ENCODE measurements at places on chromosomes 13 and 19.

- H3K4me1 ChIP-seq, result no peaks in the 10 kb centered on the region
- DNase-seq, result no peak
- no peaks in the 10 kb centered on the region for H3K27me3 ChIP-seq
- H3K36me3 ChIP-seq, result peaks cover 35% of the 10 kb centered on the region
- H3K4me3 ChIP-seq, result peak overlapping the region; percentile 57
- peak overlapping the region; percentile 79 for H3K27ac ChIP-seq
Observed at GRCh38 chr19:14405758-14406644, 13.1 kb downstream of the DDX39A start.

GRCh38 chr19:7832009-7832408 lies 2.0 kb downstream of the EVI5L start:
- no peak overlapping the region for H3K4me3 ChIP-seq
- DNase-seq, result no peak
- no peaks in the 10 kb centered on the region for H3K27me3 ChIP-seq

- no peaks in the 10 kb centered on the region for H3K36me3 ChIP-seq
- no peak for DNase-seq
- H3K4me1 ChIP-seq, result peaks cover 77% of the 10 kb centered on the region
- peak overlapping the region; percentile 81 for H3K4me3 ChIP-seq
- no peaks in the 10 kb centered on the region for H3K27me3 ChIP-seq
- H3K27ac ChIP-seq, result peak overlapping the region; percentile 88
Observed at GRCh38 chr19:3096902-3097326, 2.8 kb downstream of the GNA11 start.

GRCh38 chr13:47455626-47456025 lies 545.4 kb downstream of the SUCLA2 start:
- H3K27me3 ChIP-seq, result no peaks in the 10 kb centered on the region
- H3K27ac ChIP-seq, result no peak overlapping the region
- peaks cover 8% of the 10 kb centered on the region for H3K4me1 ChIP-seq
- no peak overlapping the region for H3K4me3 ChIP-seq
- DNase-seq, result no peak

GRCh38 chr13:77528834-77529500 lies 6.5 kb upstream of the SCEL start:
- no peak overlapping the region for H3K27ac ChIP-seq
- no peaks in the 10 kb centered on the region for H3K4me1 ChIP-seq
- no peaks in the 10 kb centered on the region for H3K36me3 ChIP-seq
- H3K27me3 ChIP-seq, result no peaks in the 10 kb centered on the region

DNA sequence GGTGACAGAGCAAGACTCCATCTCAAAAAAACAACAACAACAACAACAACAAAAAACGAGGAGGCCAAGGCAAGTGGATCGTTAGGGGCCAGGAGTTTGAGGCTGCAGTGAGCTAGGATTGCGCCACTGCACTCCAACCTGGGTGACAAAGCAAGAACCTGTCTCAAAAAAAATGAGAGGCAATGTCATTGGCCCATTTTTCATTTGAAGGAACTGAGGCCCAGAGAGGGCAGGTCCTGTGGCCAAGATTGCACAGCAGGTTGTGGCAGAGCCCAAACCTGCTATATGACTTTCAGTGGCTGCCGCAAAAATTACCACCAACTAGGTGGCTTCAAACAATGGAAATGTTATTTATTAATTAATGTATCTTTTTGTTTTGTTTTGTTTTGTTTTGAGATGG lies 5.5 kb downstream of the PIK3R2 start:
- H3K27ac ChIP-seq, result no peak overlapping the region
- no peak for DNase-seq
- H3K4me1 ChIP-seq, result peaks cover 87% of the 10 kb centered on the region
- peaks cover 8% of the 10 kb centered on the region for H3K36me3 ChIP-seq
- no peaks in the 10 kb centered on the region for H3K27me3 ChIP-seq

- no peak for DNase-seq
- H3K36me3 ChIP-seq, result no peaks in the 10 kb centered on the region
- H3K4me1 ChIP-seq, result no peaks in the 10 kb centered on the region
- H3K4me3 ChIP-seq, result no peak overlapping the region
- no peaks in the 10 kb centered on the region for H3K27me3 ChIP-seq
- no peak overlapping the region for H3K27ac ChIP-seq
Observed at GRCh38 chr13:104301171-104301975, 1235.2 kb upstream of the SLC10A2 start.

DNA sequence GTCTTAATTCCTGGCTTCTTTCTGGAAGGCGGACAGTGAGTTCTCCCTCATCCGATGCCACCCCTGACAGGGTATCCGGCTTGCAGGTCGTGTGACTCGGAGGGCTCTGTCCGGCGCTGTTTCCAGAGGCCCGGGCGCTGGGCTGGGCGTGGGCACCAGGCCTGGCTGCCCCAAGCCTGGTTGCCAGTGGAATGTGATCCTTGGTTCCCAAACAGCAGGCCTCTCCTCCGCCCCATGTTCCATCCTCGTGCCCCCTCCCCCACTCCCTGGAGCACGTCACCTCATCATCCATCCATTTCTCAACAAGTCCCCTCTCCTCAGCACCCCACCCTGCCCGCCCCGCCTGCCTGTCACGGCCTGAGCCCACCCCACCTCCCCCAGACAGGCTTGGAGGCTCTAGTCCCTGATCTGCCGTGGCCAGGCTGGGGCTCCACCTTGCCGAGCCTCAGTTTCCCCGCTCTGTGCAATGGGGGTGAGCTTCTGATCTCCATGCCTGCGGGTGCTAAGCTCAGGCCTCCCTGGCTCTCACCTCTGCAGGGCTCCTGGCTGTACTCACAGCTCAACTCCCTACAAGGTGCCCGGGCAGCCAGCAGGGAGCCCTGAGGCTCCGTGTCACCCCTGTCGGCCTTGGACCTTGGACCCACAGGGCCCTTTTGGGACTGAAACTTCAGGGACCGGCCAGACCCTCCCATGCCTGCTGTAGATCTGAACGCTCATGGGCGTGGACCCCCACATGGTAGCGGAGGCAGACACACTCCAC lies 2.3 kb downstream of the TBXA2R start:
- peak overlapping the region; percentile 89 for H3K27ac ChIP-seq
- H3K36me3 ChIP-seq, result peaks cover 9% of the 10 kb centered on the region
- H3K4me1 ChIP-seq, result peaks cover 36% of the 10 kb centered on the region
- H3K4me3 ChIP-seq, result peak overlapping the region; percentile 9

DNA sequence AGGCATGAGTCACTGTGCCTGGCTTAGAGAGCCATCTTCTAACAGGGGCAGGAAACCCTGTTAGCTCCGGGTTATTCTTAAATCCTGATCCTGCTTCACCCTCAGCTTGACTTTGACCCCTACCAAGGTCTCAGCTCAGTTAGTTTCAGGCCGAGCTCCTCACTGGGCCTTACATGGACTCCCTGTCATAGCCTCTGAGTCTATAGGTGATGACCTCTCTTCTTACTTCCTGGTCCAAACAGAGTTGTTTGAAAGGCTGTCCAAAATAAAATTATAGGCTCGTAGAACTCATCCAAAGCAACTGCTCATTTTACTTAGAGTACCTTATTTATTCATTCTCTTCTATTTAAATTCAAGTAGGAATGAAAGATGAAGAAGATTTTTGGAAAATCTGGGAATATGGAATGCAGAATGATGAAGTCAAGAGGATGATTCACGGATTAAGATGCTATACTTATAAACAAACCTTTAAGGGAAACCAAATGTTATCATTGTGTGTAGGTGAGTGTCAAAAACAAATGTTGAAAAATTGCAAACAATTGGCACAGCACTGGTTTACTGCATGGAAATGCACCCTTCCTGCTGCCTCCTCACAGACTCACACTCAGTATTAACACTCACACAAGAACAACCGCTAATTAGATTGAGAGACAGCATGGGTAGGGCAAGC lies 174.1 kb downstream of the RGCC start:
- H3K36me3 ChIP-seq, result no peaks in the 10 kb centered on the region
- H3K4me1 ChIP-seq, result no peaks in the 10 kb centered on the region
- no peaks in the 10 kb centered on the region for H3K27me3 ChIP-seq
- no peak overlapping the region for H3K27ac ChIP-seq

DNA sequence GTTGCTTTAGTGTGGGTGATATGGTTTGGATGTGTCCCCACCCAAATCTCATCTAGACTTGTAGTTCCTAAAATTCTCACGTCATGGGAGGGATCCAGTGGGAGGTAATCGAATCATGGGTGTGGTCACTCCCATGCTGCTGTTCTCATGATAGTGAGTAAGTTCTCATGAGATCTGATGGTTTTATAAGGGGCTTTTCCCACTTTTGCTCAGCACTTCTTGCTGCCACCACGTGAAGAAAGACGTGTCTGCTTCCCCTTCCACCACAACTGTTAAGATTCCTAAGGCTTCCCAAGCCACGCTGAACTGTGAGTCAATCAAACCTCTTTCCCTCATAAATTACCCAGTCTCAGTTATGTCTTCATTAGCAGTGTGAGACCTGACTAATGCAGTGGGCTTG lies 26.0 kb downstream of the OR10H4 start:
- no peak overlapping the region for H3K4me3 ChIP-seq
- H3K27ac ChIP-seq, result no peak overlapping the region
- H3K27me3 ChIP-seq, result peaks cover 61% of the 10 kb centered on the region
- DNase-seq, result no peak
- H3K36me3 ChIP-seq, result no peaks in the 10 kb centered on the region
- H3K4me1 ChIP-seq, result no peaks in the 10 kb centered on the region

DNA sequence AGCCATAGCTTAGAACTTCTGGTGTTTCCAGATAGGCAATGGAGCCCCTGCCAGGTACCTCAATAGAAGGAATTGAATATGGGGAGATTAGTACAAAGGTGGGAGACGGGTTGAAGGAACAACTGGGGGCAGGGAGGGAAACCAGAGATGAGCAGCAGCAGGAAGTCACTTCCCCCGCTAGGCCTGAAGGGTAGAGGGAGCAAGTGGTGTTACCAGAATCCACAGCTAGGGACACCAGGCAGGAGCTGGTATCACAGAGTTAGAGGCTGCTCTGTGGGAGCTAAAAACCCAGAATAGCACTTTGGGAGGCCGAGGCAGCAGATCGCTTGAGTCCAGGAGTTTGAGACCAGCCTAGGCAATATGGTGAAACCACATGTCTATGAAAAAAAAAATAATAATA lies 15.3 kb upstream of the HNRNPUL1 start:
- no peaks in the 10 kb centered on the region for H3K4me1 ChIP-seq
- H3K27ac ChIP-seq, result no peak overlapping the region
- H3K4me3 ChIP-seq, result no peak overlapping the region
- no peaks in the 10 kb centered on the region for H3K27me3 ChIP-seq
- H3K36me3 ChIP-seq, result peaks cover 96% of the 10 kb centered on the region

DNA sequence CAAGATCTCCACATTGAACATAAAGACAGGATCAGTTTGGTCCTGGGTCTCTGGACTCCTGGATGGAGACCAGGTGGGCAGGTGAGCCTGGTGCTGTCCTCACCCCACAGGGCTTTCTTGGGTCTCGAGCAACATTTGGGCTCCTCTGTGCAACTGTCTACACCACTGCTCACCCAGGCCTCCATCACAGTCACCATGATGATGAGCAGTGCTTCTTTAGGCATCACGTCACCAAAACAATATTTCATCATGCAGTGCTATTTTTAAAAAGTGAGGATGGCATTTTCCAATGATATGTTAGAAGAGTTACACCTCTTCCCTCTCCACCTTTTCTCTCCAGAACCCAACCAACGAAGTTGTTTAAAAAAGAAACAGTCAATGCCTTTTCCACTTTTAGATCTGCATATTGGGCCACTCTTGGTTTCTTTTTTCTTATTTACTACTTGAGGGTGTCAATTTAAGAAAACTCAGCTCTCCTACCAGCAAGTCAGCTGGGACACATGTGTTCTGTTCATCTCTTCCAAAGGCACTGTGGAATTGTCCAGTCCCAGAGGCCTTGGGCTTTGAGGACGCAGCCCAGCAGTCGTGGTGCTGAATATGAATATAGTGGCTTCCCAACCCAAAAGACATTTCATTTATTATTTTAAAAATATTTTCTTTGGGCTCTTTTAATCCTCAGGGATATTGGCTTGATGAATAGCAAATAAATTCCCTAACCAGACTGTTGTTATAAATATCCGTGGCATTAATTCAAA lies 405.7 kb downstream of the KCNRG start:
- H3K27ac ChIP-seq, result no peak overlapping the region
- H3K36me3 ChIP-seq, result no peaks in the 10 kb centered on the region
- peaks cover 32% of the 10 kb centered on the region for H3K4me1 ChIP-seq
- no peak overlapping the region for H3K4me3 ChIP-seq
- H3K27me3 ChIP-seq, result no peaks in the 10 kb centered on the region
- no peak for DNase-seq

GRCh38 chr13:73717632-73718031 lies 416.6 kb downstream of the KLF12 start:
- no peak for DNase-seq
- H3K27ac ChIP-seq, result no peak overlapping the region
- no peaks in the 10 kb centered on the region for H3K27me3 ChIP-seq
- H3K4me1 ChIP-seq, result peaks cover 4% of the 10 kb centered on the region
- H3K4me3 ChIP-seq, result no peak overlapping the region
- H3K36me3 ChIP-seq, result peaks cover 11% of the 10 kb centered on the region

GRCh38 chr13:42369071-42369797 lies 97.3 kb downstream of the AKAP11 start:
- H3K4me3 ChIP-seq, result no peak overlapping the region
- H3K27ac ChIP-seq, result no peak overlapping the region
- H3K4me1 ChIP-seq, result no peaks in the 10 kb centered on the region

DNA sequence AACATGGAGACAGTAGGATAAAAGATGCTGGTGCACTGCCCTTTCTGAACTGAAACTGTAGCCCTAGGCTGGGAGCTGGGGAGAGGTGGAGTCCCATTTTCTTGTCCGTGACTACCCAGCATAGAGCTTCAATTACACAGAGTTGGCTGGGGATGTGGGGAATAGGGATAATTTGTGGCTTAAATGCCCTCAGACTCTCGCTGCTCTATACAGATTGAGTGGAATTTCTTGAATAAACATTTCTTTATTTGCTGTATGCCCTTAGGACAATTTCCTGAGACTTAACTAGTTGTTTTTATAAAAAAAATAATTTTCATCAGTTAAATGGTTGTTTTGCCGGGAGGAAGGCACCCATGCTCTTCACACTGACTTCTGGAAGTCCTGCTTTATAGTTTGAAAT lies 7.2 kb downstream of the IGFL2 start:
- DNase-seq, result no peak
- H3K36me3 ChIP-seq, result no peaks in the 10 kb centered on the region
- no peak overlapping the region for H3K27ac ChIP-seq
- no peaks in the 10 kb centered on the region for H3K4me1 ChIP-seq
- H3K4me3 ChIP-seq, result no peak overlapping the region

- peaks cover 20% of the 10 kb centered on the region for H3K4me1 ChIP-seq
- no peaks in the 10 kb centered on the region for H3K27me3 ChIP-seq
- H3K4me3 ChIP-seq, result no peak overlapping the region
- no peak overlapping the region for H3K27ac ChIP-seq
Observed at GRCh38 chr13:114124921-114125320, 7.5 kb downstream of the RASA3 start.

DNA sequence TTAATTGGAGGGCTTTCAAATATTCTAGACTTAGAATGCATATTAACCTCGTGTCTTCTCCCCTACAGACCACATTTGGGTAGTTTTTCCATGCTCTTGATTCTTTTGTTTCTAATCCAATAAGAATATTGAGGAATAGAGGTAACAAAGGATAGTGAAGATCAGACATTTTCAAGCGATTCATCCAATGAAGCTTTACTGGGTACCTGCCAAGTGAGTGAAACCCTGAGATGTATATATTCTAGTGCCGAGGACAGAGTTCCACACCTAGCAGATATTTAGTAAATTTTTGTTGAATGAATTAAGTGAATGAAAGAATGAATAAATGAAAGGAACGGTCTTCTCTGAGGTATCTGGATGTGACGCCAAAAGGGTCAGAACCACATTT lies 442 bp upstream of the RFC3 start:
- peak overlapping the region; percentile 85 for H3K27ac ChIP-seq
- H3K4me3 ChIP-seq, result peak overlapping the region; percentile 89
- no peaks in the 10 kb centered on the region for H3K36me3 ChIP-seq
- no peaks in the 10 kb centered on the region for H3K4me1 ChIP-seq
- no peaks in the 10 kb centered on the region for H3K27me3 ChIP-seq

GRCh38 chr13:26024558-26024957 lies 27.3 kb downstream of the SHISA2 start:
- H3K36me3 ChIP-seq, result no peaks in the 10 kb centered on the region
- no peak overlapping the region for H3K4me3 ChIP-seq
- DNase-seq, result no peak
- H3K27ac ChIP-seq, result peak overlapping the region; percentile 48
- H3K4me1 ChIP-seq, result peaks cover 70% of the 10 kb centered on the region
